ENCODE measurements at places on chromosomes 3 and 15.
A peak's percentile ranks its signal among the peaks of the same experiment; 100 is the strongest.

DNA sequence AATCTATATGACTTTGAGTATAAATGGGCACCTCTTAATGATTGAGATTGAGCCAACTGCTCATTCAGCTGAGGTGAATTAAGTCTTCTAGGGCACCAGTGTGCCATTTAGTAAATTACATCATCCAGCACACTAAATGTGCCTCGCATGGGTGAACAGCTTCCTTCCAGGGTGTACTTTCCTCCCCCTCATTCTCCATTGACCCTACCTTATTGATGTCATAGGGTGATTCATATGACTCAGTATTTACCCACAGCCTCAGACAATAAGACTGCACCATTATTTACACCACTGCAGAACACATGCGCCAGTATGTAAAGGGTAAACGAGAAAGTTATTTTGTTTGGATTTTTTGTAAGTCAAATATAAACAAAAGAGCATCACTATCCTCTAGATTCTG is 185.2 kb upstream of the ARL6 start:
- DNase-seq: no peak

GRCh38 chr3:46929324-46929723 is 47.2 kb downstream of the CCDC12 start:
- no peak for DNase-seq

DNA sequence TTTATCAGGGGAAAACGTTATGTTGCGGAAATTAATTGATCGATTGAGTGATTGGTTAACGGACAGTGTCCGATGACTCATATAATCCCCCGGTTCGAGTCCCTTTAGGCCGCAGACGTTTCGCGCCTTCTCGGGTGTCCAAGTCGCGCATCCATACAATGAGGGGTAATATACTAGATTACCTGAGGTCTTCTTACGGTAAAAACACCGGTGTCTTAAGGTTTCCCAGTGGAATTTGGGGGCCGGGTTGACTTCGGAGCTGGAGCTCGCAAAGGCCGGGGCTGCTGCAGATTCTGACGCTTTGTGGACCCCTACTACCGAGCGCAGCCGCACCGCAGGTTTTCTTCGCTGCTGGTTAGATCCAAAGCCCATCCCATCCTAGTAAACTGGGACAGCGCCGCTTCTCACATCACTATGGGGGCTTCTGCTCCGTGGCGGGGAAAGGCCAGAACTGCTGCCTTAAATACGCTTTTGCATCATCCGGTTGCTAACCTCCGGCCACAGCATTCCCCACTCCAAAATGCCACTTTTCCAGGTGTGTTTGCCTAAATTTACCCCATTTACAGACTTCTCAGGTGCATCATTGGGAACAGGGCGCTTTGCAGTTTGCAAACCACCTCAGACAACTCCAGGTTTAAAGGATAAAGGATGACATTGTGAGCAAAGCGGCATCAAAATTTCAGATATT is 858 bp upstream of the SACM1L start:
- DNase-seq: peak; percentile 50

DNA sequence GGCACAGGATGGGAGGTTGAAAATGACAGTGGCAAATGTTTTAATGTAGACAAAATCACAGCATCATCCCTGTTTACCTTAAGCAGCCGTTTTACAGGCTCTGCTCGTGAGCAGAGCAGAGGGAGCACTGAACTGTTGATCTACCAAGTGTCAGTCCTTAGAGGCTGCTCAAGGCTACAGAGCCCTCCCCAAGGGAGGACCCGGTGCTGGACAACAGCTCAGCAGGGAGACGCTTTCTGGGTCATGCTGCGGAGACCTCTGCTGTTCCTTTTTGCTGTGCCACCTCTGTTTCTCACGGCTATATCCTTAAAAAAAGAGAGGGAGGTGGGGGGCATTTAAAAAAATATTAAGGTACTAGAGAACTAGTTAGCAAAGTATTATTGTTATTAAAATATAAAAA is 400.2 kb downstream of the GABRB3 start:
- DNase-seq: no peak

GRCh38 chr3:27503526-27503925 is 19.3 kb upstream of the SLC4A7 start:
- DNase-seq: no peak

DNA sequence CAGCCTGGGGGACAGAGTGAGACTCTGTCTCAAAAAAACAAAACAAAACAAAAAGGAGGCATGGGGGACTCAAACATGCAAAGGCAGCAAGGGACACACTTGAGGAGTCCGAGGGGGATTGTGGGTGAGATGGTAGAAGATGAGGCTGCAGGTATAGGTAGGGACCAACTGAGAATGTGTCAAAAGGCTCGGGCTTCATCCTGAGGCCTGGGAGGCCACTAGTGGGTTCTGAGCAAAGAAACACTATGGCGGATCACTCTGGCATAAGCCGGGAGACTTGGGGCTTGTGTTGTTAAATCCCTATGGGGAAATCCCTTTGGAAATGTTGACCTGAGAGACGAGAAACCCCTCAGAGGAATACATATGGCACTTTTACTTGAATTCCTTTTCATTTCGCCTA is 21.2 kb downstream of the ZNF710 start:
- no peak for DNase-seq

- DNase-seq: no peak
Observed at GRCh38 chr15:78637776-78638435, 3.1 kb downstream of the CHRNB4 start.

DNA sequence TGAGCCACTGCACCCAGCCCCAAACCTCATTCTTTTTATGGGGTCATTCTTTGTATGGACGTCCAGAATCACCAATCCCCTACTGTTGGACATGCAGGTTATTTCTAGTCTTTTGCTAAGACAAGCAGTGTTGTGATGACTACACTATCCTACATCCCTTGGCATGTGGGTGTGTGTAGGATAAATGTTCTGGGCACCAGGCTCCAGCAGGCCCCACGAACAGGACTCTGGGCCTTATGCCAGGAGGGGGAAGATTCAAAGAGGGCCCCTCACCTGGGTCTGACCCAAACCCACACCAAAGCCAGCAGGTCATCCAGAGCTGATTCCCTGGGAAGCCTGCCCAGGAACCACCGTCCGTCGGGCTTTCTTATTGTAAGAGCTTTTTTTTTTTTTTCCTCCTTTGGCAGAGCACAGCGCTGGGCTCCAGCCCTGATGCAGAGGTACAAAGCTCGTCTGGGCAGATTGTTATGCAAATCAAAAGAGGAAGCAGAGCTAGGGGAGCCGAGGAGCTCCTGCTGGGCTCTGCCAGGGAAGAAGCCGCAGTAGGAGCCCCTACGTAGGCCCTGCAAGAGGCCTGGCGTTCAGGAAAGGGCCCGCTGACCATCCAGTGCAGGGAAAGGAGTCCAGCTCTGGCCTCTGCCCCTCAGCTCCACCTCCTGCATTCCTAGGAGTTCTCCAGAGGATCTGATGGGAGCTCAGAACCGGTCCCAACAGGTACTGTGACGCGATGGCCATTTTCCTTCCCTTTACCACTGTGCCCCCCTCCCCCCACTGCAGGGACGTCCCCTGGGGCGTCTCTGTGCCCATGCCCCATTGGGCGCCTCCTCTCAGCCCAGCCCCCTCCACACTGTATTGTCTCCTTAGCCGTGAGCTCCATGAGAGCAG is 29.0 kb upstream of the FURIN start:
- DNase-seq: peak; percentile 72

GRCh38 chr15:67072442-67072841 is 7.0 kb downstream of the SMAD3 start:
- no peak for DNase-seq

DNA sequence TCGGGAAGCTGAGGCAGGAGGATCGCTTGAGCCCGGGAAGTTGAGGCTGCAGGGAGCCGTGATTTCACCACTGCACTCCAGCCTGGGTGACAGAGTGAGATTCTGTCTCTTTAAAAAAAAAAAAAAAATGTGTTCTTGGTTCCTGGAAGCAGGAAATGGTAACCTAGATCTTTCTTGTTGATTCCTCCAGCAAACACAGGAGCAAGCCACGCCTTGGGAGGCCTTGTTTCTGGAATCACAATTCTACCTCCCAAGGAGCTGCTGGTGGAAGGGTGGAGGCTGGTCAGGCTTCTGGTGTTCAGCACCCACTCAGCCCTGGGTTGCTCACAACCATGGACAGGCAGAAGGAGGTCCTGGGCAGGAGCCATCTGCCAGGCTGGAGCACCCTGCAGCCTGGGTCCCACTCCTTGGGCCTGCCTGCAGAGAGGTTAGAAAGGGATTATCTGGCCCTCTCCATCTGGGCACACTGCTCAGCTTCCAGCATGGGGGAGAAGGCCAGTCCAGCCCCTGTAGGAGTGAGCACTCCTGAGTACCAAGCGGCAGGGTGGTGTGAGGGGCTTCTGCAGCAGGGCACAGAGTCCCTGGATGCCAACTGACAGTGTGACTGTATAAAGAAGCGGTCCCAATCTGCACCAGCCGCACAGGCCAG is 65.6 kb downstream of the ABTB1 start:
- no peak for DNase-seq

DNA sequence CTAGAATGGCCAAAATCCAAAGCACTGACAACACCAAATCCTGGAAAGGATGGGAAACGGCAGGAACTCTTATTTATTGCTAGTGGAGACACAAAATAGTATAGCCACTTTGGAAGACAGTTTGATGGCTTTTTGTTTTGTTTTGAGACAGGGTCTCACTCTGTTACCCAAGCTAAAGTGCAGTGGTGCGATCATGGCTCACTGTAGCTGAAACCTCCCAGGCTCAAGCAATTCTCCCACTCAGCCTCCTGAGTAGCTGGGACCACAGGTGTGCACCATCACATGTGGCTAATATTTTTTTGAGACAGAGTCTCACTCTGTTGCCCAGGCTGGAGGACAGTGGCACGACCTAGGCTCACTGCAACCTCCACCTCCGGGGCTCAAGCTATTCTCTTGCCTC is 27.3 kb upstream of the GPR160 start:
- DNase-seq: no peak

- DNase-seq: no peak
Observed at GRCh38 chr3:31521468-31521867, 11.3 kb upstream of the STT3B start.

DNA sequence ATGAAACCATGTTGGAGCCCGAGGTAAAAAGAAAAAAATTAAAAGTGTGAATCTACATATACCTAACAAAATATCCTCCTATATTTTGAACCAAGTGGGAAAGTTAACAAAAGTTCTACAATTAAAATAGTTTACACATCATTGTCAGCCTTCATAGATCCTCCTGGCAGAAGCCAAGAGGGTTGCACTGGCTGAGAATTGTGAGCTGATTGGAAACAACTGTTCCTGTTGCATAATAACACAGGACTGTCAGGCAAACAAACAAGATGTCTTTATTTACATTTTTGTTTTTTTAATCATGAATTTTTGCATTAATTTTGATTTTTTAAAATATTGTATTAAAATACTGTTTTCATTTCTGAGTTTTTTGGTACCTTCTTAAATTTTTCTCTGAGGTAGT is 215.2 kb upstream of the MME start:
- DNase-seq: no peak

DNA sequence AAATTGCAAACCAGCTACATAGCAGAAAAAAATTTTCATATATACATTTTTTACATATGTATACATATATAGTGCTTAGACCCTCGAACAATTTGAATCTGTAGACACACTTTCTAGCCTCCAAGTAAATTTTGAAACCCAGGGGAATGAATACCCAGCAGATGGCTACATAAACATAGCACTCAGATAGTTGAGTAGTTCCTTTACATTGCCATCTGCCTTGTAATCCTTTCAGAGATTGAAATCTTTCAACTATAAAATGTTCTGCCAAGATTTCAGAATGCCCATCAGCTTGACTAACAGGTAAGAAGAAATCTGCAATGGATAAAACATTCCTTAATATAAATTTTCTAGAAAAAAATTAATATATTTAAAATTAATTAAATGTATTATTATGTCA is 1333.5 kb upstream of the CADM2 start:
- no peak for DNase-seq

GRCh38 chr3:40875581-40875980 is 323.7 kb upstream of the CTNNB1 start:
- no peak for DNase-seq

- DNase-seq: no peak
Observed at GRCh38 chr3:127423856-127424765, 136.3 kb upstream of the PRR20G start.

GRCh38 chr15:63188926-63189871 is at the start of gene RAB8B:
RAB8B (plus strand) TSS chr15:63189606; CDS start chr15:63189625, 19 bp downstream.
- DNase-seq: peak; percentile 92

- no peak for DNase-seq
Observed at GRCh38 chr15:37104424-37104981, 4.2 kb upstream of the MEIS2 start.

- no peak for DNase-seq
Observed at GRCh38 chr3:171755015-171755589, 55.2 kb downstream of the PLD1 start.

- no peak for DNase-seq
Observed at GRCh38 chr3:117515309-117515708, 805.7 kb downstream of the TUSC7 start.

GRCh38 chr3:58665405-58665804 is 1.2 kb downstream of the FAM3D start:
- DNase-seq: no peak

- DNase-seq: no peak
Observed at GRCh38 chr3:31230425-31231223, 302.1 kb upstream of the STT3B start.

GRCh38 chr3:179837374-179837773 is 184.5 kb downstream of the USP13 start:
- DNase-seq: no peak

GRCh38 chr3:73280746-73281145 is 219.3 kb downstream of the EBLN2 start:
- no peak for DNase-seq

DNA sequence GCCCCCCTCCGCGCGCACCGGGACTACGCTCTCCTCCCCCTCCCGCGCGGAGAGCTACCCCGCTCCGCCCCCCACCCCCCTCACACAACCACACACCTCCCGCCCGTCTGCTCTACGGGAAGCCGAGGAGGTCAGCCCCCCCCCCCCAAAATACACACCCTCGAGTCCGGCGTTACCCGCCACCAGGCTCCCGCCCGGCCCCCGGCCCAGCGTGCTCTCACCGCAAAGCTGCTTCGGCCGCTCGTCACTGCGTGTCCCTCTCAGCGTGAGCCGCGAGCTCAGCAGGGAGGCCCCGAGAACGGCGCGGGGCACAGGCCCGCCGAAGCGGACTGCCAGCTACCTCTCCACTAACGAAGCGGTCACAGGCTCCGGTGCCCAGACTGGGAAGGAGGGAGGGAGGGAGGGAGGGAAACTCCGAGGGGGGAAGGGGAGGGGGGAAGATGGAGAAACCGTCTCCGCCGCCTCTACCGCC is 252 bp downstream of the SIN3A start:
- DNase-seq: no peak

DNA sequence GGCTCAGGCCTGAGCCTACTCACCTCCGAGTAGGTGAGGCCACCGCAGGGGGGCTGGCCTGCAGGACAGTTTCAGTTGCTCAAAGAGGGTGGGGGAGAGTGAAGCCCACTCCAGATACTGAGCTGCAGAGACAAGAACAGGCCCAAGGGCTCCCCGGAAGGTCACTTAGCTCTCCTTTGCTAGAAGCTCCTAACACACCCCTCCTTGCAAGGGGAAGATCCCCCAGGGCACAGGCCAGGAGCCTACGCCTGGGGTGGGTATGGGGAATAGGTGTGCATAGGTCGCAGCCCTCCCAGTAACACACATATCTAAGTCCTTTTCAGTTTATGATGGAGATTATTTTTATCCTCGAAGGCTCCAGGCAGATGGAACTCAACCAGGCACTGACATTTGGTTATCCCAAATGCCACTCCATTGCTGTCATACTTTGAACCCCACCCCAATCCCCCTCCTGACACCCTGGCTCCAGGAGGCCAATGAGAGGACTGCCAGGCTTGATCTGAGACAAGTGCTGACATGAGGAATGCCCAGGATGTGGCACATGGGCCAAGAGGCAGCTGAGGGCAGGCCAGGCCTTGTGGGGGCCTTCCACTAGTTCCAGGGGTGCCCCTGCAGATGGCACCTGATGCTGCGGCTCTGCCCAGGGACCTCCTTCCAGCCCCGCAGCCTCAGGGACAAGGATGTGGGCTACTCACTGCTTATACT is 1.1 kb upstream of the MUSTN1 start:
- DNase-seq: no peak
